ENCODE measurements at places on chromosomes 6 and 20. TPM values are rescaled to one million over a fixed set of nuclear protein-coding genes. Genes with fewer than 3 reads are reported as not detected.

Gene SPDEF
- 0.13 TPM for total RNA-seq

Gene HDAC2
- total RNA-seq = 75.7 TPM

Gene FAM209B
- 0.45 TPM for total RNA-seq

Gene PRKN
- 0.63 TPM for total RNA-seq

Gene ZBTB22
- 11.1 TPM for total RNA-seq

Gene TMEM14C
- total RNA-seq = 35.9 TPM

Gene TGM3
- not detected for total RNA-seq

Gene GTSF1L
- not detected for total RNA-seq

Gene TEAD3
- total RNA-seq = 0.18 TPM

Gene RUNX2
- total RNA-seq = 2.7 TPM

Gene ASF1A
- 51.1 TPM for total RNA-seq

- DNase-seq = no peak
Measured at GRCh38 chr6:148608199-148608951, 138.5 kb upstream of the UST start.

DNA sequence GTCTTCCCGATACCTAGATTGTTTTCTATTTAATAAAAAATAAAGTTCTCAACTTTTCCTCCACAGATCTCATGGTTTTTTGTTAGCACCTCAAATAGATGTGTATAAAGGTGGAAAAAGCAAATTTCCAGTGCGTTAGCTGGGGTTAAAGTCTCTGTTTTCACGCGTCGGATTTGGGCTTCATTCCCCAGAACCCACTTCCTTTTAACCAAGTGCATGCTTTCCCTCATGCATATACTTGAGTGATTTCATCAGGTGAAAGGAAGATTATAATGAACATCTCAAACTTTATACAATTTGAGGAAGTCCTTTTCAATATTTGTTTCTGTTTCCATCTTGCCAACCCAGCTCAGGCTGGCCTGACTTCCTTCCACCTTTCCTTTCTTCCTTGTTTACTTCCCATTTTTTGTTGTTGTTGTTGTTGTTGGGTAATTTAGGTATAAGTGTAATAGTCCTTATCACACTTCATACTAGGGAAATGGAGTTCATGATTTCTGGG, 43.9 kb upstream of the GGTLC1 start:
- DNase-seq = no peak

DNA sequence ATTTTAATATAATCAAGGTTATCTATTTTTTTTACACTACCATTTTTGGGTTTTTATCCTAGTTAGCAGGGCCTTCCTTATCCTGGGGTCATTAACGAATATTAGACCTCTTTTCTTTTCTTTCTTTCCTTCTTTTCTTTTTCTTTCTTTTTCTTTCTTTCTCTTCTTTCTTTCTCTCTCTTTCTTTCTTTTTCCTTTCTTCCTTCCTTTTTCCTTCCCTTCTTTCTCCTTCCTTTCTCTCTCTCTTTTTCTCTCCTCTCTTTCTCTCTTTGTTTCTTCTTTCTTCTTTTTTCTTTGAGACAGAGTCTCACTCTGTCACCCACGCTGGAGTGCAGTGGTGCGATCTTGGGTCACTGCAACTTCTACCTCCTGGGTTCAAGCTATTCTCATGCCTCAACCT, 120.4 kb upstream of the PDE7B start:
- DNase-seq = no peak

DNA sequence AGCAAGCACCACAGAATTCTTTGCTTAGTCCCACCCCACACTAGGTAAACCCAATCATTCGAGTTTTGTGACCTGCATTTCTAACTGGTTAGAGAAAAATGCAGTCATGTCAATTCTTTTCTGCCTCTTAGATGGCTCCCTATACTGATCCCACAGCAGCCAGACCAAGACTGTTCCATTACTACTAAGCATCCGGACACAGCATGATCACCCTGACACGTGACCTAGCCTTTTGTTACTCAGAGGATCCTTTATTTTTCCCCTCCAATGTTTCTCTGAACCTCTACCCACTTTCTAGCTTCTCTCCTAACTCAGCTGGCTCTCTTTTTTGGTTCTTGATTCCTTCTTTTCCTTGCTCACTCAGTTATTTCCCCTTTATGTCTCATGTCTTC, 87.9 kb downstream of the PDE10A start:
- no peak for DNase-seq

- DNase-seq = no peak
Measured at GRCh38 chr6:119523556-119523955, 174.0 kb upstream of the MAN1A1 start.

GRCh38 chr20:17646209-17646960, 35.7 kb downstream of the RRBP1 start:
- DNase-seq = no peak

GRCh38 chr20:63415647-63416391, 54.7 kb upstream of the CHRNA4 start:
- DNase-seq = no peak

DNA sequence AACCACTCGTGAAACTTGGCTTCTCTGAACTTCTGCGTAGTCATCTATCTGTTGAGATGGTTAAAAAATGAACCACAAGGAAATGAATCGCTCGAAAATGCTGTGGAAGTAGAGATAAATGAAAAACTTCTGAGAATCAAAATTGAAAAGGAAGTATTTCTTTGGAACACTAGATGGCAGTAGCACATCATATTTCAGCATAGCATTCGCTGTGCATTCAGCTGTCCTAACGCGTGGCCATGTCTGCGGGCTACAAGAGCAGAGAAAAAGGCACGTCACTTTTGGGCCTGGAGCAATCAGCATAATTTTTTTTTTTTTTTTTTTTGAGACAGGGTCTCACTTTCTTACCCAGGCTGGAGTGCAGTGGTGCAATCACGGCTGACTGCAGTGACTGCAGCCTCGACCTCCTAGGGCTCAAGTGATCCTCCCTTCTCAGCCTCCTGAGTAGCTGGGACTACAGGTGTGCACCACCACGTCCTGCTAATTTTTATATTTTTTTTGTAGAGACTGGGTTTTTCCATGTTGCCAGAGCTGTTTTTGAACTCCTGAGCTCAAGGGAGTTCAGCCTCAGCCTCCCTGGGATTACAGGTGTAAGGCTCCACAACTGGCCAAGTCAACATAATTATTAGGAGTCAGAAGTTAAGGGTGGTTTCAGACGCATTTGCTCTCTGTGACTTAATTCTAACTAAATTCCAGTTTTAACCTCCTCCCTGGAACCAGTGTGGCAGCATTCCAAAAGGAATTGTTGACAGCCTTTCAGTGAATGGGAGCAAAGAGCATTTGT, 8.8 kb upstream of the PERP start:
- peak; percentile 58 for DNase-seq

- peak; percentile 21 for DNase-seq
Measured at GRCh38 chr6:126804332-126805064, 314.0 kb upstream of the RSPO3 start.

GRCh38 chr20:1827974-1828785, 67.0 kb upstream of the SIRPA start:
- DNase-seq = no peak

GRCh38 chr6:72374857-72375256, 247.0 kb upstream of the KCNQ5 start:
- no peak for DNase-seq

DNA sequence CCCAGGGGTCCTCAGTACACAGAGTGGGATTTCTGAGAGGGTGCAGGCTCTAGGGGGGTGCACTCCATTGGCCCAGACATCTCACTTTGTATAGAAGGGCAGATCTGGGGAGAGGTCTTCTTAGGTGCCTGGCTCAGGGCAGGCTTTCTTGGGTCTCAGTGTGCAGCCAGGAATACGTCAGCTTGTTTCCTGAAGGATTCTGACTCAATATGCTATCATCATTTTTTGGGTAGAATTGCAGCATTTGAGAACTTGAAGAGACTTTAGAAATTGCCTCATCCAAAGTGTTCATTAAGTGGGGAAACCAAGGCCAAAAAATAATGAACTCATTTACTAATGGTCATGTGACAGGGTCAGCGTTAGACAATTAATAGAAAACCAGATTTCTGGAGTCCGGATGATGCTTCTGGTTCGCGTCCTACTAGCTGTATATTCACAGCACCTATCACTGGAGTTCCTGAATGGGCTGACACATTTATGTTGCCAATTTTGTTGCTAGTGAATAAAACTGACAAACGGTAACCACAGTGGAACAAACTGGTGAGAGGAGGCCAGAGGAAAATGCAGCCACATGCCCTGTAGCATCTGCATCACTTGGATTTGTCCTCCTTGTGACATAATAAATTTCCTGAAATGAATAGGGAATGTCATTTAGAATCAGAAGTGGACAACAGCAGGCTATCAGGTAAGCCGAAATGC, 238.9 kb downstream of the TBC1D7 start:
- no peak for DNase-seq

GRCh38 chr20:4775322-4776078, 53.8 kb downstream of the PRND start:
- DNase-seq = no peak

DNA sequence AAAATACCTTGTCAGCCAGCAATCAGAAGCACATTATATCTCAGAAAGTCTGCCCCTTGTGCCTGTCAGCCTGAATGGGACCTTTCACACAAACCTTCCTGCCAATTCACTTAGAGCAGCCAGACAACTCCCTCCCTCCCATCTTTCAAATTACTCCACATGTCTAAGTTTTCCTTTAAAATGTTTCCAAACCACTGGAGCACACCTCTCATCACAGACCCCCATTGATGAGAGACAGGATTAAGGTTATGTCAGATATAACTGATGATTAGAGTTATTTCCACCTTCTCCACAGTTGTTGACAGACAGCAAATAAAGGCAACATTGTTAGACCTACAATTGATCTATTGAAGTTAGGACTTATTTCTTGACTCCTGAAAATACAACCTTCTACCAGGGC, 408.4 kb downstream of the PLCB1 start:
- no peak for DNase-seq

DNA sequence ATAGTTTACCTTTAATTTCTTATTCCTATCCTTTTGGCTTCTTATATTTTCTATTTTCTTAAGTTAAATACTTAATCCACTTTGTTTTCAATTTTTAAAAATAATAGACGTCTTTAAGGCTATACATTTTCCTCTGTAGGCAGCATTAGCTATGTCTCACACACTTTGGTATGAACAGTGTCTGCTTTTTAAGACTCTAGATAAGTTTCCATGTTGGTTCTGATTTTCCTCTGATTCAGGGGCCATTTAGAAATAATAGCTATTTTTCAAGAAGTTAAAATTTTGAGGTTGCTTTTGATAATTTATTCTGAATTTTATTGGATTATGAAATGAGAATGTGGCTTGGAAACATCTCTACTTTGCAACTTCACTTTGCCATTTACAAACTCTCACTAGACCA, 54.3 kb upstream of the PTGIS start:
- no peak for DNase-seq

DNA sequence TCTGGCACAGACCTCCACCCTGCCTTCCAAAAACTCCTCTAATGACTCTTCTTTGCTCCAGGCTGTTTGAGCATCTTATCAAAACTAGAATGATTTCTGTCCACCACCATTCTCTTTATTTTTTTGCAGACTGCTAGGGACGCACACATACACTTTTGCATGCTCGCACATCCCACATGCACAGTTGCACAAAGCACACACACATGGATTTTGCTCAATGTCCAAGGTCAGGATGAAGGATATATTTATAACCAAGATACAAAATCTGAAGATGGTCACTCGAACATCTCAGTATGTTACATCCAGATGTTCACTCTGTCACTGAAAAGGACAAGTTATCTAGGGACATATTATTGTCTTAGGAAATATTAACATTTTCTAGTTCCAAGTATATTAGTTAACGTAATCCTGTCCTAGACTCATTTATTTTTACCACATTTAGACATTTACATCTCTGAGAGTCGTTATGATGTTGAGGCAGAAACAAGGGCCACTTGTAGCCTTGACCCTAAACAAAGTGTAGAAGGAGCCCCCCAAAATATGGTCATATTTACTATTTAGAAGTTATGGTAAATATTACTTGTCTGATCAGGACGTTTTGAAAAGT, 3.4 kb upstream of the SIM1 start:
- peak; percentile 12 for DNase-seq

DNA sequence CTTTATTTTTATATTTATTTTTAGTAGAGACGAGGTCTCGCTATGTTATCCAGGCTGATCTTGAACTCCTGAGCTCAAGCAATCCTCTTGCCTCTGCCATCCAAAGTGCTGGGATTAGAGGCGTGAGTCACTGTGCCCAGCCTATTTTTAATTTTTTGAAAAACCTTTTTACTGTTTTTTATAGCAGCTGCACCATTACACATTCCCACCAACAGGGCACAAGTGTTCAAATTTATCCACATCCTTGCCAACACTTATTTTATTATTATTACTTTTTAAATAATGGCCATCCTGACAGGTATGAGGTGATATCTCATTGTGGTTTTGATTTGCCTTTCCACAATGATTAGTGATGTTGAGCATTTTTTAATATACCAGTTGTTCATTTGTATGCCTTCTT, 42.5 kb downstream of the PACSIN1 start:
- no peak for DNase-seq

DNA sequence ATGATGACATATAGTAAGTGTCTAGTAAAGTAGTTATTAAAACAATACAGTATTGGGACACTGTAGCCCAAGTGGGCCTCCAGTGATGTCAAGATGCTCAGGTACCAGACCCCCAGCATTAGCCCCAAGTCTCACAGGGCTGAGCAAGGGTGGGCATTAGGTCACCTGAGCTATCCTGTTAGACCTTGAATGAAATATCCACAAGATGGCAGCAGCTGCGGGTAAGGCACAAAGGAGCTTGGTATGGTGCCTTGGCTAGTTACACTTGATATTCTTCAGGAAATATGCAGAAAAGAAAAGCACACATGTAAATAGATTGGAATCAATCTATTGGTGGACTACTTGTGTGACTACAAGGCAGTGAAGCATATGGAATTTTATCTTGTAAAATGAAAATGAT, 701.8 kb upstream of the ADGRB3 start:
- no peak for DNase-seq

DNA sequence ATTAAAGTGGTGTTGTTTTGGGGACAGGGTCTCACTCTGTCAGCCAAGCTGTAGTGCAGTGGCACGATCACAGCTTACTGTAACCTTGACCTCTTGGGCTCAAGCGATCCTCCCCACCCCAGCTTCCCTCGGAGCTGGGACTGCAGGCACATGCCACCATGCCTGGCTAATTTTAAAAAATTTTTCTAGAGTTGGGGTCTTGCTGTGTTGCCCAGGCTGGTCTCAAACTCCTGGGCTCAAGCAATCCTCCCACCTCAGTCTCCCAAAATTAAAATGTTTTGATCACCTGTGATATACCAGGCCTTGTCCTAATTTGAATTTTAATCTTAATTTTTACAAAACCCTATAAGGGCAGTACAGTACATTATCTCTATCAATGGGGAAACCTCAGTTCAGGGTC, 25.5 kb downstream of the ACOT13 start:
- DNase-seq = no peak

GRCh38 chr6:116695401-116695800, 14.4 kb downstream of the KPNA5 start:
- DNase-seq = no peak

DNA sequence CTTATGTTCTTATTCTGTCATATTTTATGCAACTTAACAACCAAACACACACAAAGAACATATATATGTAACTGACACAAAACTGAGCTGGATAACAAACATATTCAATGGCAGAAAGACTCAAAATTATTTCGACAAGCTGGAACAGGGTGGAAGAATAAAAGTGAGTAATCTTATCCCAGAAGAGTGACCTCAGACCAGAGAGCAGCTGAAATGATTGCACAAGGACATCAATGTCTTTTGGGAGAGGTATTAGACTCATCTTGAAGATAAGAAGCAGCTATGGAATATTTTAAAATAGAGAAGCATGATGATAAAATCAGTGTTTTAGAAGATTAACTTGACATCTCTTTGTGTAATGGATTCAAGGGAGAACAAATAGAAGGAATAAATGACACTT, 191.6 kb upstream of the PRDM1 start:
- DNase-seq = no peak

- no peak for DNase-seq
Measured at GRCh38 chr20:18004384-18005031, 35.7 kb downstream of the MGME1 start.

Measured in activated CD8-positive, alpha-beta T cell treated with anti-CD3 and anti-CD28 coated beads, Interleukin-2, amount 10 ng/mL, durations not matched to agents 7 days and 5 days (primary cell).